ENCODE measurements at places on chromosomes 6 and 20.

DNA sequence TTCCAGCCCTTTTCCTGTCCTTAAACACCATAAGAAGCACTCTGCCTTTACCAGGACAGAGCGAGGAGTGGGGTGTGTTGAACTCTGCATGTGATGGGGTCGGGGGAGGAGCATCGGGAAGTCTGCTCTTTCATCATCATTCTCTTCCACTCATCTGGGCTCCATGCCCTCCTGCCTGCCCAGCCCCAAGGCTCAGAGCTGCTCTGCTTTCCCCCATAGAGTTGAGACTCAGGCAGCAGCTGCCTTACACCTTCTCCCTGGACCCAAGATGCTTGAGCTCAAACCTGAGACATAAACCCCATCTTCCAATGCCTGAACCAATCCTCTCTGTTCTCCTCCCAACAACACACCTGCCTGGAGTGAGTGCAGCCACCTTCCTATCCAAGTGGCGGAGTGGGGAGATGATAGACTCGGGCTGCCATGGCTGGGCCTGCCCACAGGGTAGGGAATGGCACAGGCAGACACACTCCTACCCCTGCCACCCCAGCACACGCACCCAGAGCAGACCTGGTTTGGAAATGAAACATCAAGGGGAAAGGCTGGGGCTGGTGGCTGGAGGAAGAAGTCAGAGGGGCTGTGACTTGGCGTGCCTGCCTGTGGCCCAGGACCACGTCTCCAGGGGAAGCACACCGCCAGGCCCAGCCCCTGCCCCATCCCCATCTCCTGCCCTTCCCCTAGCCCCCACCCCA lies 28.4 kb downstream of the TFEB start:
- DNase-seq, result no peak

- DNase-seq, result no peak
Measured at GRCh38 chr20:37348792-37349516, 3.0 kb downstream of the SRC start.

- DNase-seq, result no peak
Measured at GRCh38 chr20:44648579-44648978, 2.9 kb downstream of the ADA start.

- no peak for DNase-seq
Measured at GRCh38 chr6:34576286-34576955, 20.3 kb upstream of the SPDEF start.

DNA sequence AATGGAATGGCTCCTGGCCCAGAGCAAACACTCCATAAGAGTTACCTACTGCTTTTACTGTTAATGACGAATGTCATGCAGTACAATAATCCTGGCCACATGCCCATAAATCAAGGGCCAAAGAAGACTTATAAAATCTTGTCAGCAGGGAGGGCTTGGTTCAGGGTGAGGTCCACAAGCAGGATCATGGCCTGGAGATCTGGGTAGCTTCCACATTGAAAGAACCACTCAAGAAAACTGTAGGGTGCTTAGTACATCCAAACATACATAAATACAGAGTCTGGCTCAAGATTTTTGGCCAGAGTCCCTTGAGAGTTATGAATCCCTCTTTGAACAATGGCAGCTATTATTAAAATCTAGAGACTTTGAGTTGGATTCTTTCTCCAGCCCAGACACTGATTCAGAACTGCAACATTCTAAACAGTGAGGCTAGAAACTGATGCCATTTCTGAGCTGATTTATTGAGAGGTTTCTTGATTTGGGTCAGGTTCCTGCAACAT lies 188.7 kb downstream of the CDC5L start:
- no peak for DNase-seq

- no peak for DNase-seq
Measured at GRCh38 chr20:38203981-38204357, 38.9 kb upstream of the TGM2 start.

- DNase-seq, result no peak
Measured at GRCh38 chr20:2618815-2619214, 33.6 kb upstream of the NOP56 start.

- no peak for DNase-seq
Measured at GRCh38 chr6:146919017-146919416, 285.2 kb upstream of the STXBP5 start.

DNA sequence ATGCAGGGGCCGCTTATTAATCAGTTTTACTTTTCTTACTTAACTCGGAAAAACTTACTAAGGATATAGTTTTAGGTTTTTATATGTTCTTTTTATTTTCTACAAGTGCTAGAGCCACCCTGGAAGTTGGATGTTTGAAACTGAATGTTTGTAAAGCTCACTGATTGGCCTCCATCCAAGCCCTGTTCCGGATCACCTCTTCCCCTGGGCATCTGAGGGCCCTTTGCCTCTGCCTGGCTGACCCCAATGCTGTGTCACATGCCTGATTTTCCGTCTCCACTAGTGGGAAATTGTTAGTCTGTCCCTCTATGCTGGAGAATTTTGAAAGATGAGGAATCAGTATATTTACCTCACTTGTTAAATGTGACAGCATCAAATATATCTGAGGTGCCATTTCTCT lies 79.3 kb downstream of the SLC35F1 start:
- DNase-seq, result no peak

- DNase-seq, result no peak
Measured at GRCh38 chr6:89273816-89274215, 41.3 kb downstream of the GABRR2 start.

Data from spinal cord (tissue), 10 donors.